ENCODE measurements at places on chromosomes 3 and 15.

DNA sequence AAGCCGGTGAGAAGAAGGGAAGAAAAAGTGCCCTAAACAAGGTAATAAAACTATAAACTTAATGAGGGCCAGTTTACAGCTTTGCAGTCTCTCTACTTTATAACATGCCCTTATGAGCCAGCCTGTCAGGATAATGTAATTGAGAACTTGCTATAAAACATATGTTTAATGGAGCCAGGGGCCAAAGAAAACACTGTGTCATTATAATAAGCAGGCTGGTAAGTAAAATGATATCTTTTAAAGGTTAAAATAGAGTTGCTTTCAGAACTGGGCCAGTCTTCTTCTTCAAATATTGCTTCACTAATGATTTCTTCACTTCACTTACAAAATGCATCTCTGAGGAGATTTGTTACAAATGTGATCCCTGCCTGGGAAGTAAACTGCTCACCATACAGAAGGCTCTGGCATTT lies 192.5 kb downstream of the SHOX2 start:
- DNase-seq, result no peak

GRCh38 chr3:20022954-20023622 lies 11.0 kb upstream of the PP2D1 start:
- no peak for DNase-seq

- DNase-seq, result no peak
Observed at GRCh38 chr15:79901958-79902357, 5.1 kb upstream of the MTHFS start.

DNA sequence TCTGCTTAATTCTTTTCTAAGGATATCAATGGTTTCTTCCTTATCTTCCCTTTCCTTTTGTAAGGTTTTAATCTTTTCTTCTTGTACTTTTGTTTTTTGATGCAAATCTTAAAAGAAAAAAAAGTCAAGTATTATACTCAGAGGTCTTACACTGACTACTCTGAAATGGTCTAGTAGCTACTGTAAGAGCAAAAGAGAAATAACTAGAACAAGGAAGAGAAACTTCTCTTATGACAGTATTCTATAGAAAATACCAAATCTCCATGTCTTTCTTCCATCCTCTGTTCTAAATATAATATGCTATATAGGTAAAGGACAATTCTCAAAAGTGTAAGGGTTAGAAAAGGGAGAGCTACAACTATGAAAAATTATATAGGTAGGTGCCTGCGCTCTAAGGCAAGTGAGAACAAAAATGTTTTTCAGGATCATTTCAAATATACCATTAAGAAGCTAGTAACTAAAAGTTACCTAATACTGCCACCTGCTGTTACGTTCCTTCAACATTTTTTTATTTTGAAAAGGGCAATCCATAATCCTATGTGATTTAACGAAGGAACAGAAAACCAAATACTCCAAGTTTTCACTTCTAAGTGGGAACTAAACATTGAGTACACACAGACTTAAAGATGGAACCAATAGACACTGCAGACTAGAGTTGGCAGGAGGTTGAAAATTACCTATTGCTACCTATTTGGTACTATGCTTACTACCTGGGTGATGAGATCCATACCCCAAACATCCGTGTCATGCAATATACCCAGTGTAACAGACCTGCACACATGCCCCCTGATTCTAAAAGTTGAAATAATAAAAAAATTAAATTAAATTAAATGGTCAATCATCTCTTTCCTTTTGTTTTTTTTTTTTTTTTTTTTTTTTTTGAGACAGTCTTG lies 36.7 kb downstream of the CIP2A start:
- peak; percentile 63 for DNase-seq

GRCh38 chr3:31349001-31349748 lies 183.6 kb upstream of the STT3B start:
- no peak for DNase-seq

DNA sequence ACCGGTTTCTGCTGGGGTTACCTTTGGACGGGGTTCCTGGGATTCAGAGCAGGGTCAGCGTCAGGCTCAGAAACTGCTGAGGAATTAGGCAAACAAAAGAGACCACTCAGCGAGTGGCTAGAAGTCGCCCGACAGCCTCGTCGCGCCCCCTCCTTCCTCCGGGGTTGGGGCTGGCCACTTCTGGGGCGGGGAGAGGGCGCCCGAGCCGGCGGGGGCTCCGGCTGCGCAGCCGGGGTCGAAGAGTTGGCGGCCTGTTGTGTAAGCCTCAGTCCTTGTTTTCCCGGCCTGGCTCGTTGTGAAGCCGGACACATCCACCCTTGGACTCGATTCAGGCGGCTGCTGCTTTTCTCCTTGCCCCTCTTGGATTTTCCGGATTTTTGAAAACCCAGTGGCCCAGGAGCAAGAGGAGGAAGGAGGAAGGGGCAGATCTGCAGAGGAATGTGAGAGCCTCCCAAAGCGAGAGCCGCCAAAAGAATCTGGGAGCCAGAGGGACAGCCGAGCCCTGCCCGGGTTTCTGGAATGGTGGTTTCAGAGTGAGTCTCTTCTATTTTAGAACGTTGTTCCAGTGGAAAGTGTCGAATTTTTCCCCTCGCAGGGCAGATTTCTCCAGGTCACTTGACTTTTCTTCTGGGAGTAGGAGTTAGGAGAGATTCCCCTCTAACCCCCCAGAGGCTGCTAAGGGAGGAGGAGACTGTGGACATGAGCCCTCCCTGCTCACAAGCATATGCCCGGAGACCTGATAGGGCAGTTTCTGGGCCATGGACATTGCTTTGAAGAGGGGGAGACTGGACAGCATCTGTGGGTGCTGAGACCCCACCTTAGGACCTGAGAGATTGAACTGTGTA lies 666 bp downstream of the SNX33 start:
- DNase-seq, result no peak

- DNase-seq, result peak; percentile 47
Observed at GRCh38 chr3:138946663-138947494, at the start of the genes FOXL2 and FOXL2NB. TSS of gene FOXL2 (minus strand) at chr3:138947137. CDS start at chr3:138946722, 415 bp downstream. TSS of gene FOXL2NB (plus strand) at chr3:138947217. CDS start at chr3:138947365, 148 bp downstream.

GRCh38 chr3:176739159-176739558 lies 458.1 kb downstream of the TBL1XR1 start:
- DNase-seq, result no peak

DNA sequence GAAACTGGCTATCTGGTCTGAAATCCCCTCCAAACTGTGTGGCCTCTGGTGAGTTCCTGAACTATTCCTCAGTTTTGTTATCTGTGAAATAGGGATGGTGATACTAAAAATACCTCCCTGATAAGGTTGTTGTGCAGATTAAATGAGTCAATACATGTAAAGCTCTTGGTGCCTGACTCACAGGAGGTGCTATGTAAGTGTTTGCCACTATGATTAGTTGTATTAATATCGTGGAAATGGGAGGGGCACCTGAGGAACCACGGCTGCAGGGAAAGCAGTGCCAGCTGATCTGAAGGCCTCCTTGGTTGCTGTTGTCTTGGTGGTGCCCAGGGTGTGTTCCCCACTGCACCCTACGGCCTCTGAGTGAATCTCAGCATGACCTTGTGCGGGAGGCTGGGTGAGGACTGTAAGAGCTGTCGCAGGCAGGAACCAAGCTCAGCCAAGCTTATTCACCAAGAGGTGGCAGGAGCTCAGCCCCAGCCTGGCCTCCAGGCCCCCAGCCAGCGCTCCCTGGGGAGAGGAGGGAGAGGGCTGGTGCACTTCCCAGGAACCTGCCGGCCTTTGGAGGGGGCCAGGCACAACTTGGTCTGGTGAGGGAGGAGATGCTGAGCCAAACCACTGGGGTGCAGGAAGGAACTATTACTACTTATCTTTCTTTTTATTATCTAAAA lies 44.8 kb upstream of the CCDC174 start:
- no peak for DNase-seq

GRCh38 chr3:34779092-34779491 lies 860.2 kb upstream of the ARPP21 start:
- DNase-seq, result no peak

DNA sequence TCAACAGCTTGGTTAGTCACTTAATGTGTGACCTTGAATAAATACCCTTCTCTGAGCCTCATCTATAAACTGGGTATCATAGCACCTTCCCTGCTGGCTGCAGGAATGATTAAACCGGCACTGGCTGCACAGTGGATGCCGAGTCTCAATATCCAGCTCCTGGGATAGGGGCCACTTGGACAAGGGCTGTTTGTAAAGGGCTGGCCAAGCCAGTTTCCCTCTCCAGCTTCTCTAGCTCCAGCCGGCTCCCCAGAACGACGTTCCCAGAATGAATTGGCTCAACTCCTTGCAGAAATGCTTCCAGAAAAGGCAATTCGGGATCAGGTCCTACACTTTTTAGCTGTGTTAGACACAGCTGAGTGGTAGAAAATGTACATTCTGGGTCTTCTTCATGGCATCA lies 58.8 kb downstream of the LSM3 start:
- DNase-seq, result no peak

DNA sequence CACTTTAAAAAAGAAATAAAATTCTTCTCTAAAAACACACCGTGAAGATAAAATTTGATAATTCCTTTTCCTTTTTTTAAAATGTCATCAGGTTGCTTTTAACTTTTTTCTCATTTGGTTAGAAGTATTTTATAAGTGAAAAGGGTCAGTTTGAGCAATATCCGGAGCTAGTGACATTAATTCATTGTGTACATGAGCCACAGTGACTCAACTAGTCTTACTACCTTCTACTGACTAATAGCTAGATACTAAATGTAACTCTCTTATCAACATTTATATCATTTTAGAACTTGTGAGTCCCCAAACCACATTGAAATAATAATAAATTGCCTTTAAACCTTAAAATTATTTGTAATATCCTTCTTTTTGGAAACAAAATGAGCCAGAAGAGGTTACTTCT lies 101.2 kb upstream of the ZBTB20 start:
- DNase-seq, result no peak

DNA sequence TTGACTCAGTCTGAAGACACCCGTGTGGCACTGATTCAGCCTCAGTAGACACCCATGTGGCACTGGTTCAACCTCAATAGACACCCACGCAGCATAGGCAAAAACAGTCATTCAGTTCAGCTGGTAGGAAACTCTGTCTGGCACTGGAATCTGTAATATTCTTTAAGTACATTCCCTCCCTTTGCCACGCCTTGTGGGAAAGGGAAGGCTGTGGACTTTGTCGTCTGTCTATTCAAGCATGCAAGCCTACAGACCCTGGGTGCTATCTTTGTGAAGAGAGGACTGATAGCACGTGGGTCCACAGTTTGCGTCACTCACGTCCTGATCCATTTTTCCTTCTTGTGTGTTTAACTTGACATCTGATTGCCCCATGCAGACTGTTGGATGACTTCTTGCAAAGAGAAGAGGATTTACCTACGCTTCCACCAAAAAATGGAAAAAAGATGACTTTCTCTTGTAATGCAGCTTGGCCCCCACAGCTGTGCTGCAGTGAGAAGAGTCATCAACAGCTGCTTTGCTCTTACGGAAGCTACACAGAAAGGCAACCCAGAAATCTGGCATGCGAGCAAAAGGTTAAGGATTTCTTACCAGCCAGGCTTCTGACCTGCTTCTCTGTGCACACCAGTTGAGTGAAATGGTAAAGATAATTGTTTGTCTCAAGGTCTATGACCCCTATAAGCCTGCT lies 278.1 kb downstream of the ULK4 start:
- no peak for DNase-seq

GRCh38 chr3:195297446-195297845 lies 26.5 kb upstream of the XXYLT1 start:
- DNase-seq, result no peak

- no peak for DNase-seq
Observed at GRCh38 chr3:112900113-112900512, 53.4 kb upstream of the CD200R1L start.

GRCh38 chr15:88400591-88401250 lies 66.5 kb downstream of the MRPL46 start:
- no peak for DNase-seq

GRCh38 chr3:100936931-100937330 lies 56.3 kb downstream of the ABI3BP start:
- no peak for DNase-seq

DNA sequence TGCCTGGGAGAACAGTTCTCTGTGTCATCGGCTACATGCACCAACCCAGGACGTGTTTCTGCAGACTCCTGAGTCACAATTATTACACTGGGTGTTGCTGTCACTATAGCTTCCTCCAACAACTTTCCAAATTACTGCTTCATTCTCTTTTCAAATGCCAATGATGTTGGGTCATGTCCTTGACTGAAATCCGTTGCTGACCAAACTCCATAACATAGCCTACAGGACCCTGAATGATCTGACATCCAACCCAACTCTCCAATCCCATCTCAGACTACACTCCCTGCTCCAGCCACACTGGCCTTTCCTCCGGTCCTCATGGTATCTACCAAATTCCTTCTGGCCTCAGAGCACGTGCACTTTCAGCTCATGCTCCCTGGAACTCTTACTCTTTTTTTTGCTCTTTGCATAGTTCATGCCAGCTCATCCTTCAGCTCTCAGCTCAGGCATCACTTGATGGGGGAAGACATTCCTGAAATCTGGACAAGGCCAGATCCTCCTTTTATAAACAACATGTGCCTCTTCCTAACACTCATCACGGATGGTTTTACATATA lies 108.8 kb upstream of the PTPRG start:
- no peak for DNase-seq

DNA sequence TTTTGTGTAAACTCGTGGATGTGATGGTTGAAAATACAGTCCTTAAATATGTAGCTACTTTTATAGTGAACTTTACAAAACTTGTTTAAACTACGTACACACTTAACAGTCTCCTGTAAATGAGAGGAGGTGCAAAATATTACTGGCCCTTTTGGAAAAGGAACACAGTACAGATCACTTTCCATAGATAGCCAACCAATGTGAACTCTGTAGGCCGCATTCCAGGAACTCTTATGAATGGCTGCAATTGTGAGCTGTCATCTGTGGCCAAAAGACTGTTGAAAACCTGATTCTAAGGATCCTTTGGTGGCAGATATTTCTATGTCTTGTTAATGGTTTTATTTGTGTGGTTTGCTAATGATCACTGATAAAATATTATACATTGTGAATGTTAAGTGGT lies 6.2 kb downstream of the TSC22D2 start:
- DNase-seq, result no peak

DNA sequence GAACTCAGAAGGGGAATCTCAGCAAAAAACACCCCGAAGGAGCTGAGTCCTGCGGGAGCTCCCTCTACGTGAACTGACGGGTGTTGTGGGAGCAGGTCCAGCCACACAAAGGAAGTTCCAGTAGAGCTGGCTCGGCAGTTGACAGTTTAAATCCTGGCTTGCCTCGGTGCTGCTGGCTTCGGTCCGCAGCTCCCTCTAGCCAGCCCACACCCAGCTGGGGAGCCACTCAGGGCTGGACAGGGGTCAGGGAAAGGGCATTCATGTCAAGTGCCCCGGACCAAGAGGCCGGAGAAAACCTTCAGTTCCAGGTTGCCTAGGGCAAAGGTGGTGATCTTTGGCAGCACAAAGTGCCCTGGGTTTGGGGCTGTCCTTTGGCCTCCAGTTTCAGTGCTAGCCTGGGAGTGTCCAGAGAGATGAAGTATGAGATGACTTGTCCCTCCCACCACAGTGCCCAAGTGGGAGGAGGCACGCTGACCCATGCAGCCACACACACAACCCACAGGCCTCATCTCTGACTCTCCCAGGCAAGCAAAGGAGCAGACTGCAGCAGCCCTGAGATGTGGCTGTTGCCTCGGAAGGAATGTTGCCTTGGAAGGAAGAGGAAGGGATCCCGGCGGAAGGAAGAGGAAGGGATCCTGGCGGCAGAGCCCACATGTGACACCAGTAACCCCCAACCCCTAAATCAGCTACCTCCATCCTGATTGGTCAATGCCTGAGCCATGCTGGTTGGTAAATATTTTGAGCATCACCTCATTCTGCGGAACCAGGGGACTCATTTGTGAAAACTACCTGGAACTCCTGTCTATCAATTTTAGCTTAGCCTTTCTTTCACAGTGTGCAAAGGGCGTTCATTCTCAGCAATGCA lies 13.9 kb upstream of the ANPEP start:
- no peak for DNase-seq
